ENCODE measurements at places on chromosomes 12 and 14.

- no peak for DNase-seq
Observed at GRCh38 chr14:22841311-22841710, 4.9 kb downstream of the MMP14 start.

GRCh38 chr14:105447651-105448640, 26.7 kb upstream of the CRIP2 start:
- no peak for DNase-seq

DNA sequence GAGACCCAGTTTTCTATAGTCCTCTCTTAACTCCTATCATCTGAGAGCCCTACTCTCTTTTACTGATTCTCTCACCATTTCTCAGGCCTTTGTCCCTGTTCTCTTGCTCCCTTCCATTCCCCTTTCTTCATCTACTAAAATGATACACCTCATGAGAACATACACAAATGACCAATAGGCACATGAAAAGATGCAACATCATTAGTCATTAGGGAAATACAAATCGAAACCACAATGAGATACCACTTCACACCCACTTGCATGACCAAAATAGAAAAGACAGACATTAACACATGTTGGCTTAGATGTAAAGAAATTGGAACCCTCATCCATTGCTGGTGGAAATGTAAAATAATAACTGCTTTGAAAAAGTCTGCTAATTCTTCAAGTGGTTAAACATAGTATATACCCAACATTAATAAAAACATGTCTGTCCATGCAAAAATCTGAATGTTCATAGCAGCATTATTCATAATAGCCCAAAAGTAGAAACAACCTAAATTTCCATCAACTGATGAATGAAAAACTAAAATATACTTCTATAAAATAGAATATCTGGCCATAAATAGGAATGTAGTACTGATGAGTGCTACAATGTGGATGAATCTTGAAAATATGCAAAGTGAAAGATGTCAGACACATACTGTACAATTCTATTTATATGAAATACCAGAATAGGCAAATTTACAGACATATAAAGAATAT, 66.0 kb downstream of the DENND5B start:
- no peak for DNase-seq

GRCh38 chr14:105196265-105196960, 15.3 kb upstream of the NUDT14 start:
- no peak for DNase-seq

DNA sequence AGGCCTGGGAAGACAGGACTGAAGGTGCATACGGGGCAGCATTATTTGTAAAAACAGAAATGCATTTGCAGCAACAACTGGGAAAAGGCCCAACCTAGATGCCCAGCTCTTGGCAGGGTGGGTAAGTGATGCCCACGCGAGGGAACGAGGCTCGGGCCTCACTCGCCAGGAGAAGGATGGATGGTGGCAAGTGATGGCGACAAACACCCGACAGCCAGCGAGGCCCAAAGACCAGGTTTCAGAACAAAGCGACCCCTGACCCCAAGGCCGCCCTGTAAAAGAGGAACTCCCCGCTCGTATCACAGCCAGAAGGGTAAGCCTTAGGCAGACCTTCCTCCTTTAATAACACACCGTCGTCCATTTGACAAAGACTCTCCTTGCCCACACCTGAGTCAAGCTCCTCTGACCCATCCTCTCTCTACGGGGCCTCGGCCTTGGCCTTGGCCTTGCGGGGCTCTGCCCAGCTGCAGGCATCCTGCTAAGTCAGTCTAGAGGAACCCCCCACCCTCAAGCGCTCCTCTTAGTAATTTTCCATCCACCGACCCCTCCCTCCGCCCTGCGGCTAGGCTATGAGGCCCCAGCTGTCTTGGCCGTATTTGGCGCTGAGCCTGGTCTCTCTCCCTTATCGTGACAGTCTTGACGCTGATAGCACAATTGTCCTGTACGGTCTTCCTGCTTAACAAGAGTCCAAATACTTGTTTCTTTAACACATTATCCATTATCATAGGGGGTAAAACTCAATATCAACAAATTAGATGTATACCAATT, 80.2 kb downstream of the NCOR2 start:
- no peak for DNase-seq

DNA sequence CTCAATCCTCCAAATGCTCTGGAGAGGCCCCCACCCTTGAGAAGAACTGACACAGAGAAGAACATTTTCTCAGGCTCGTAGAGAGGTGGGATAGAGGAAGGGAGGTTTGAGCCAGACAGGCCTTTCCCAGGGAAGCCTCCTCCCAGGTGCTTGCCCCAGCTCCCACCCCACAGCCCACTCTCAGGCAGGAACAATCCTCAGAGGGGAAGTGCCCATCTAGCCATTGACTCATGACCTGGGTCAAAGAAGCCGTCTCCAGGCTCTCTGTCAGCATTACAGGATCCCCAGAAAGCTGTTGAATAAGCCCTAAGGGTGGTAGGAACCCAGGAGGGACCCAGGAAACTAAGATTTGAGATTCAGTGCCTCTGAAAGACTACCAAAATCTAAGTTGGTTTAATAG, 3.8 kb downstream of the AQP6 start:
- no peak for DNase-seq

DNA sequence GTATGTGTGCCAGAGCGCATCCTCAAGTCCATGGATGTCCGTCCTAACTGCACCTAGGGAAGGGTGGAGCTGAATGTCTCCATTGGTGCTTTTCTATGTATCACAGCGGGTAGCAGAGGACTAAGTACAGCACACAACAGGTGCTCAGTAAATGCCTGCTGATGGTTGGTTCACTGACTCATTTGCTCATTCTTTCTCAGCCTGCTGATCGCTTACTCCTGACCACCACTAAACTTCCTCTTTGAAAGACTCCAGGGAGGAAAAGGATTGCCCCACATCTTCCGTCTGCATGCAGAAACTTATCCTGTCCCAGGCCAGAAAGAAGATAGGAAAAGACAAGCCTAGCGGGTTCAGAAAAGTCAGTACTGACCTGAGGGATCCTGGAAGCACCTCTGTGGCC, 66.3 kb downstream of the B4GALNT3 start:
- DNase-seq = no peak

DNA sequence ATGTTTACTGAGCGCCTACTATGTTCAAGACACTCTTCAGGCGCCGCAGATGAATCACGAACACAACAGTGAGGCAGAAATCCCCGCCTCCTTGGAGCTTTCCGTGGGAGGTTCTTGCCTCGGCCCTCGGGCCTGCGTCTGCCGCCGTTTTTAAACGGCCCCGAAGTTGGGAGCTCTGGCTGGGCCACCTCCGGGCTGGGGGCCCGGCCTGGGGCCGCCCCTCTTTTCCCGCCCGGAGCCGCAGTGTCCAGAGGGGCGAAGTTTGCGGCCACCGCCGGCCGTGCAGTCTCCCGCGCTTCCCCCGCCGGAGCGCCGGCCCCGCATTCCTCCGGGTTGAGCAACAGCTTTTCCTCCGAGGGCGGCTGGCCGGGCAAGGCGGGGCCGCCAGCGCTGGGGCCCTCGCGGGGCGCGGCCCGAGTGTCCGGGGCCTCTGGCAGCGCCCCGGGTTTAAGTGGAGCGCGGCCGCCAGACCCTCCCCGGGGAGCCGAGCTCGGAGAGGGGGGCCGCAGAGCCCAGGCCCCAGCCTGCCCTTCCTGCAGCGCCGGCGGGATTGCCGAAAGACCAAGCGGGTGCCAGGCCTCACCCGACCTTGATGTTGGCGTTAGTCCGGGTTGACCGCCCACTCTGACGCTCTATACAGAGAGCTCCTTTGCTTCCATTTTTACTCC, 18.7 kb upstream of the CTDSP2 start:
- DNase-seq = peak; percentile 72

GRCh38 chr12:1502831-1503230, 91.5 kb downstream of the FBXL14 start:
- DNase-seq = no peak

DNA sequence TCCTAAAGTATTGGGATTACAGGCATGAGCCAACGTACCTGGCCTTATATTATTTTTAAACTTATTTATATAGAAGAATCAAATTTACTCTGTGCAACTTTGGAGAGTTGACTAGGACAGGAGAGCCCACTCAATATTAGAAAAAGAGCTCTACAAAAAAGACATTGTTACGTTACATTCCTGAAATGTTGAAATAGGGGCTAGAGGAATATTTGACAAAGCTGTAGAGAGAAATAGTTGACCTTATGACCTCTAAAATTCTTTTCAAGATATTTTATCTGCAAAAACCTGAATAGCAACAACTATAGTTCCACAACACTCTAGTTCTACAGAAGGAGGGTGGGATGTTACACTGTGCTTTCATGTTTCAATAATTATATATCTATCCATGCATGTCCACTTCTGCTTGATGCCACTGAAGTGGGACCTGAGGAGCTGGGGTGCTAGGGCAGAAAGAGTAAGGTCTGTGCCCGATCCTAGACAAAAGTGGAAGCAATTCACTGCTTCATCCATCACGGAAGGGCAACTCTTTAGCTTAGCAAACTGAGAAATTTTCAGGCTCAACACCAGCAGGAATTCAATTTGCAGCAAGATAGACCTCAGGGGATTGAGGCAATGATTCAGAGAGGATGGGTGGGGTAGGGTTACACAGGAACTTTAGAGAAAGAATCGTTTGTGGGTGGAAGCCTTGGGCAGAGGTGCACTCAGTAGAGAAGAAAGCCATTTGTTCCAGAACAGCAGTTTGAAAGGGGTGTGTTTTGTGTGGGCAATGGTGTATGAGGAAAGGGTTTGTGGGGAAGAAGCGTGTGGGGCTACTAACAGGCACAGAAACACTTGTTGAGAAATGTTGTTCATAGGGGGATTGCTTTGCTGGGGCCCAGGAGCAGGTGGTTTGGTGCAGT, 16.0 kb upstream of the RNASE10 start:
- no peak for DNase-seq

- DNase-seq = no peak
Observed at GRCh38 chr12:84136862-84137367, 775.7 kb downstream of the SLC6A15 start.

- DNase-seq = no peak
Observed at GRCh38 chr12:129467726-129468125, 436.1 kb downstream of the TMEM132D start.

- DNase-seq = no peak
Observed at GRCh38 chr12:14962797-14963196, 1.4 kb upstream of the ARHGDIB start.

Data from stimulated activated CD4-positive, alpha-beta T cell treated with anti-CD3 and anti-CD28 coated beads, Interleukin-4, amount 100 ng/mL, for 24 hours (primary cell).